ENCODE measurements at places on chromosomes 1 and 21.
A peak's percentile ranks its signal among the peaks of the same experiment; 100 is the strongest.

- peak; percentile 88 for DNase-seq
These were observed 94.7 kb downstream of the PPIAL4G start for GRCh38 chr1:148388260-148389026.

DNA sequence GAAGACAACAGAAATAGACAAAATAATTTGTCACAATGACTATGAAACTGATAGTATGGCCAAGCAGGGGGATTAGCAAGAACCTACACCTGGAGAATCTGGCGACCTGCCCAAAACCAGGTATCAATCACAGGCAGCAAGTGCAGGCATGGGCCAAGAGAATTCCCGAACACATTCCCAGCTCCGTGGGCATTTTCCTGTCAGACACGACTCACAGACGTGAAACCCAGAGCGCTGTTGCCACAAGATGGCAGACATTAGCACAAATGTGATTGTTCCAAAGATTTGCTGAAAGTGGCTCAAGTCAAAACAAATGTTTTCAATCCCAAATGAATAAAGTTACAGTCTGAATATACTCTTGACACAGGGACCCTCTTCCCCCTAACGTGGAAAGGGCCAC is 36.8 kb downstream of the HLCS start:
- DNase-seq: no peak

- DNase-seq: no peak
These were observed 1587.3 kb downstream of the NCAM2 start for GRCh38 chr21:22585558-22585957.

GRCh38 chr1:99704356-99704816 is 58.5 kb downstream of the PALMD start:
- DNase-seq: no peak

GRCh38 chr1:206931709-206932108 is 10.0 kb upstream of the FCMR start:
- peak; percentile 54 for DNase-seq

- no peak for DNase-seq
These were observed 468.5 kb downstream of the PCP4 start for GRCh38 chr21:40335704-40336103.

DNA sequence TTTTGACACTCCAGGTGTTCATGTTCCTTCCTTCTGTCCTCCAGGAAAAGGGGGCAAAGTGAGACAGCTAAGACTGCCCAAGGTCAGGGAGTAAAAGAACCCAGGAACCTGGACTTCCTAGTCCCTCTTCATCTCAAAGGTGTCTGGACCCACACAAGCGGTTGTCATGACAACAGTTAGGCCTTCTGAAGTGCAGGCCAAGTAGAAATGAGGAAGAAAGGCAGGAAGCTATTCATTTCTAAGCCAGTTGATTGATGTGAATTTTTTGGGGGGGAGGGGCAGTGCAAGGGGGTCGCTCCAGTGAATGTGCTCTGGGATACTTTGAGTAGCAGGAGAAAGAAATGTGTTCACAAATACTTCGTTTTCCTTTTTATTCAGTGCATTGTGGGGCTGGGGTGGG is 114.3 kb downstream of the NAV1 start:
- no peak for DNase-seq

GRCh38 chr1:231678011-231678432 is 51.4 kb downstream of the DISC1 start:
- no peak for DNase-seq

DNA sequence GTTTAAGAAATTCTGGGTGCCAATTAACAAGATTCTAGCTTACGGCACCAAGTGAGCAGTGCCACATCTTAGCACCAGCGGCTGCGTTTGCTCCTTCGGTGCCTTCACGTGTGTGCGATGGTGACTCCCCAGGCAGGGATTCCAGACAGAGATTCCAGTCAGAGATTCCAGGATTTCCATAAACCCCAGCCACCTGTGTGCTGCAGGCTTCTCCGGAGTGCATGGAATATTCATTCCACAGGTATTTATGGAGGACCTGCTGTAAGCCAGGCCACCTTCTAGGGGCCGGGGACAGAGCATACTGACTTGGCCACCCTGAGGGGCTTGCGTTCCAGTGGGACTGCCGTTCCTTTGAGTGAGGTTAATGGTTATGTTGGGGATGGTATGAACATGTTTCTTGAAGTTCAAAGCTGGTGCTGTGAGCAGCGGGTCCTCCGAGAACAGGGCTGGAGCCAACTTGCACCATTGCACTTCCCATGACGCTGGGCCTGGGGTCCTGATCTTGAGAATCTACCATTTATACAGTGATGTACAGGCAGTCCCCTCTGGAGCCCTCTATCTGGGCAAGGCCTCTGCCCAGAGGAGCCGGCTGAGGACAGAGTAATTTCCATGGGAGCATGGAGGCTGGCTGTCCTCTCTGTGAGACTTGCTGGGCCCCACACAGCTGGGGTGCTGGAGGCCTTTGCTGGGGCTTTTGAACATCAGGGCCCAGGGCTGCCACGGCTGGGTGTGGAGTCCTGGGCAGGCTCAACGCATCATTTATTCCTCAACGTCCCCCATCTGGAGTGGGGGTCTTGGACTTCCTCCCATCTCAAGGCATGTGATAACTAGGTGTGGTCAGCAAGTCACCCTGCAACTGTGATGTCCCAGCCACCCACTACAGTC is 58.8 kb upstream of the AJAP1 start:
- DNase-seq: no peak

GRCh38 chr1:4166713-4167112 is 266.6 kb upstream of the C1orf174 start:
- no peak for DNase-seq

GRCh38 chr1:204401730-204402129 is 9.9 kb downstream of the PPP1R15B start:
- DNase-seq: no peak

- DNase-seq: peak; percentile 59
These were observed 179.2 kb downstream of the ATG4C start for GRCh38 chr1:62962901-62963776.

DNA sequence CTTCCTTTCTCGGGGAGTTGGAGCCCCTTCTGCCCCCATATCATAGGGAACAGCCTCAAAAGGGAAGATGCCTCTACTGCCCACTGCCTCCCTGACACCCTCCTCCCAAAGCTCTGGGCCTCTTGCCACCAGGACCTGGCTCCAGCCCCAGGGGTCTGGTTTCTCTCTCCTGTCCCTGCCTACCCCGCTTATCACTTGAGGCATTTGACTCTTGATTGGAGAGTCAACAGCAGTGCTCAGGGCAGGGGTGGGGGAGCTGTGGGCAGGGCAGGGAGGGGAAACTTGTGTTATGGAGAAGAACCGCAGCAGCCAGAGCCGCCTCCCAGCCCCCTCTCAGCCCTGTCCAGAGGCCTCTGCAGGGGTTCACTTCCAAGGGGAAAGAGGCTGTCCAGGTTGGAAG is 573 bp downstream of the TRIM63 start:
- peak; percentile 76 for DNase-seq

- no peak for DNase-seq
These were observed 98.5 kb upstream of the POGK start for GRCh38 chr1:166740668-166741276.

DNA sequence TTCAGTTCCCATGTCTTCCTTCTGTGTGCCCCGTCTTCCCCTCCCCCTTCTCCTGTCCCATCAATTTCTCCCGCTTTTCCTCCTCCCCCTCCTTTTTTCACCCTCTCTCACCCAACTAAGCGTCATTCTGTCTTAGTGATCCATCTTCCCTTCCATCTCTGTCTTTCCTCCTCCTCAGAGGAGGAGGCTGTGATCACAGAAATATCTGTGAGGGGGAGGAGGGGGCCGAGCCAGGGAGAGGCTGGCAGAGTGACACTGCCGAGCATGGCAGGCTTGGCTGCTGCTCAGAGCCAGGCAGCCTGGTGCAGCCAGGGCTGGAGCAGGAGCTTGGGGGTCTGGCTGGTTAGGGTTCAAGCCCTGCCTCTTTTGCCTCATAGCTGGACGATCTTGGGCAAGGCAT is 7.6 kb downstream of the HTR6 start:
- DNase-seq: no peak

GRCh38 chr1:225891229-225891972 is 2.5 kb upstream of the LEFTY1 start:
- DNase-seq: no peak

GRCh38 chr1:174326278-174326677 is 121.5 kb upstream of the GPR52 start:
- no peak for DNase-seq

DNA sequence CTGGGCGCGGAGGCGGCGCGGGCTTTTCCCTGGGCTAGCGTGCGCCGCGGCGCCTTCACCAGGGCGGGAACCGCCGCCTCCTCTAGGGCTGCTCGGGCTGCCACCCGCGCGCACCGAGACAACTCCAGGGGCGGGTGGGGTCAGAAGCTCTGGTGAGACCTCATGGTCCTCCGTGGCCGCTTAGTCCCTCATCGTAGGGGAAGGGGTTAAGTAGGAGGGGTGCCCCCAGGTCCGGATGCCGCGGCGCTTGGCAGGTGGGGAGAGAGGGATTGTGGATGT is 559 bp downstream of the SERTAD4 start:
- no peak for DNase-seq

DNA sequence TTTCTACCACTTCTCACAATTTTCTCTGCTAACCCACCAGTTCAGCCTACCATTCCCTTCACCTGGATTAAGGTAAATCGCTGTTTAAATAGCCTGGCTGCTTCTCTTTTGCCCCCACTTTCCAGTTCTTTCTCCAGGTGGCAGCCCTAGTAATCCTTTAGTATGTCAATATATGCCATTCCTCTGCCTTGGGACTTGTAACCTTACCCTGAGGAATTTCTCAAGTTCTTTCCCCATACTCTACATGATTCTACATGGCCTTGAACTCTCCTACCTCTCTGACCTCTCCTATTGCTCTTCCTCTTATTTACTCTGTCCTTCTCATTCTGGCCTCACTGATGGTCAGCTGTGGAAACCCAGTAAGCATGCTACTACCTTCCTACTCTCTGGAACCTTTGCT is 546.0 kb downstream of the PLA2G4A start:
- DNase-seq: no peak

DNA sequence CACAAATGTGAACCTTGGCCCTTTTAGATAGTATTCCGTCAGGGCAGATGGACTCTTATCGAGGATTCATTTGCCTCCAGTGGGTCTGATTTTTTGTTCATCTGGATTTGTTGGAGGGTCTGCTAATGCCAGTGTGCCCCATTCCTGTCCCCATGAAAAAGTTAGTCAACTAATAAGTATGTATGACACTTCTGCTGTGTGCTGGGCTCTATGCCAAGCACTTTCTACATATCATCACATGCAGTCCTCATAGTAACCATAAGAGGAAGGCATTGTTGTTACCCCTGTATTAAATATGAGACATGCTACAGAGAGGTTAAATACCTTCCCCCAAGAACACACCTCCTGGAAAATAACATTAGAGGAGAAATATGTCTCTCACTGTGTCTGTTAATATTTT is 46.6 kb upstream of the MAB21L3 start:
- no peak for DNase-seq

DNA sequence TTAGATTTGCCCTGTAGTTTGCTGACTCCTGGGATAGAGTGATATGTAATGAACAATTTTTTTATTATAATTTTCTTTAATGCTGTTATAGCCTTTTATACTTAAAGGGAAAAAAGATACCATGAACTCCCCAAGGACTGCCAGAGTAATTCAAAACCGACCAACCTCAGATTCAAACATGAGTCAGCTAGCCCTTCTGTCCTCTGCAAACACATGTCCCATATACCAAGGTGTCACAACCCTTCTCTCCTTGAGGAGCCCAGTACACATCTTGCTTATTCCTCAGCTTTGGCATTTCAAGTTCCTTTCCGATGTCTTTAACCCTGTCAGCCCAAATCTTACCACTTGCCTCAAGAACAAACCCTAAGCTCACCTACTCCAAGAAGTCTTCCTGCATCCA is 184.9 kb downstream of the KCNH1 start:
- DNase-seq: no peak

DNA sequence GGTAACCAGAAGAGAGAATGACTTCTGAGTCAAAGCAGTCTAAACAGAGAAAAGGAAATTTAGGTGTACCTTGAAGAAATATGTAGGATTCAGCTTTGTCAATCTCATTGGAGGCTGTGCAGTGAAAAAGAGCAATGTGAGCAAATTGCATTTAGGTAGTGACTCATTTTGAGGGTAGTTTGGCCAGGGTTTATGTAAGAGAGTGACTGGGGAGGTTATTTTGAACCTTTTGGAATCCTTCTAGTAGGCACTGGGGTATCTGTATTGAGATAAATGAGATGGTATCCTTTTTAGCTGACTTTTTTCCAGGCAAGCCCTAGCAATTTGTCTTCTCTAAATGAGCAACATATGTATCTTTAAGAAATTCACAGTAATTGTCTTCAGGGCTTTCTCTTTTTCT is 95.9 kb downstream of the DISP1 start:
- DNase-seq: no peak

DNA sequence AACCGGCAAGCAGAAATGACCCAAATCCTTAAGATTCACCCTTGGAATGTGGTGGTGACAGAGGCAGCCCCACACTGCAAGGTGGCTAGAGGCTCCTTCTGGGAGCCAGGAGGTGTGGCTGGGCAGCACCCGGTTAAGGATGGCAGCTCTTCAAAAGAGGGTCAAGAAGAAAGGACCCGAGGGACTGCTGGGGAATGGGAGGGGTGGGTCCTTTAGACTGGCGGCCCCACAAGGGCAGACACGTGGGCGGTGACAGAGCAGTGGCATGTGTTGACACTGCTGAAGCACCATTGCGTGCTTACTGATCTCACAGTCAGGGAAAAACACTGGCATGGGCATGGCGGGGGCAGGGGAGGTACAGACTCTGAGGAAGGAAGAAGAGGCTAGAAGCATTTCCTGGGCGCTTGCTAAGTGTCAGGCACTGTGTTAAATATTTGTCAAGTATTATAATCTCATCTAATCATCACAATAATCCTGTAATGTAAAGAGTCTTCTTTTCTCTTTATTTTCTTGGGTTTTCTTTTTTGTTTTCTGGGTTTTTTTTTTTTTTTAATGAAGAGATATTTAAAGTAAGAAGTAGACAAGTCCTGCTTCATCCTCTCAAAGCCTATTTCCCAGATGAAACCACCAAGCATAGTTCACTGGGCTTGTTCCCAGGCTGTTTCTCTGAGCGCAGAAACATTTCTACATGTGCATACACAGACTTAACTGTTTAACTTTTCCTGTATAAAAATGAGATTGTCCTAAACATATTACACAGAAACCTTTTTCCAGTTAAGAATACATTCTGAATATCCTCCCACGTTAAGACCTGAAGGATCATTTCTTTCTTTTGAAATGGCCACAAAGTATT is 165.8 kb upstream of the EDN2 start:
- no peak for DNase-seq

GRCh38 chr1:248688527-248689298 is 13.9 kb downstream of the OR14I1 start:
- DNase-seq: no peak

All from K562 (cell line).